ENCODE measurements at places on chromosomes 6 and 20. TPM values are rescaled to one million over a fixed set of nuclear protein-coding genes. Genes with fewer than 3 reads are reported as not detected.

Gene PDE10A
- 66.4 TPM for total RNA-seq

Gene SLC17A3
- not detected for total RNA-seq

Gene SNRPB
- total RNA-seq, result 654 TPM

Gene FAM209B
- 1.1 TPM for total RNA-seq

Gene BTNL2
- total RNA-seq, result not detected

Gene OSTM1
- total RNA-seq, result 8.5 TPM

Gene SLC32A1
- not detected for total RNA-seq

Gene ELOVL4
- total RNA-seq, result 5.1 TPM

All from A375 (cell line).